Activated T-cell treated with anti-CD3 and anti-CD28 coated beads, Interleukin-2, amount 50 U/mL, for 72 hours (primary cell): ENCODE measurements at places on chromosomes 4 and X. TPM values are rescaled to one million over a fixed set of nuclear protein-coding genes. Genes with fewer than 3 reads are reported as not detected.

Gene LUZP4
- total RNA-seq, result not detected

Gene GPR119
- total RNA-seq, result not detected

Gene RRH
- total RNA-seq, result 0.99 TPM

Gene DSPP
- total RNA-seq, result not detected

Gene MID1IP1
- total RNA-seq, result 133 TPM

Gene PAK3
- 1.1 TPM for total RNA-seq

Gene STATH
- not detected for total RNA-seq

Gene TEC
- total RNA-seq, result 2.2 TPM

Gene PLP1
- total RNA-seq, result not detected

Gene COX7B2
- not detected for total RNA-seq

Gene XAGE1A
- not detected for total RNA-seq

Gene OSTC
- 83.1 TPM for total RNA-seq

Gene MAGEB1
- total RNA-seq, result not detected

Gene PRKG2
- total RNA-seq, result not detected
